Smooth muscle cell of trachea (primary cell): ENCODE measurements at places on chromosomes 3 and 15. TPM values are rescaled to one million over a fixed set of nuclear protein-coding genes. Genes with fewer than 3 reads are reported as not detected.

Gene SFMBT1
- 4.5 and 7.1 TPM in 2 replicates for total RNA-seq

Gene C15orf62
- 0.15 TPM in 1 of 2 replicates, not detected in the other for total RNA-seq

Gene RBMS3
- 45.7 and 48.0 TPM in 2 replicates for total RNA-seq

Gene PSTPIP1
- total RNA-seq = 0.17 and 0.73 TPM in 2 replicates

Gene ZNF80
- total RNA-seq = not detected in 2 replicates

Gene CP
- total RNA-seq = 0.33 TPM in 1 of 2 replicates, not detected in the other

Gene RETNLB
- total RNA-seq = not detected in 2 replicates

Gene FRMD5
- 7.0 and 7.1 TPM in 2 replicates for total RNA-seq

Gene P2RY1
- total RNA-seq = 4.0 and 4.1 TPM in 2 replicates

Gene APOD
- total RNA-seq = 1.6 and 2.8 TPM in 2 replicates

Gene TTC21A
- total RNA-seq = 3.5 and 6.1 TPM in 2 replicates

Gene PPP1R14D
- total RNA-seq = not detected in 2 replicates

Gene CHRFAM7A
- under 0.01 and 0.17 TPM in 2 replicates for total RNA-seq

Gene APBA2
- 2.5 and 12.2 TPM in 2 replicates for total RNA-seq

Gene SEMA4B
- 19.9 and 25.6 TPM in 2 replicates for total RNA-seq

Gene SMCO1
- total RNA-seq = not detected in 2 replicates

Gene ATRIP
- 5.7 and 6.6 TPM in 2 replicates for total RNA-seq

Gene C3orf62
- 1.3 and 2.3 TPM in 2 replicates for total RNA-seq

Gene IL12A
- total RNA-seq = 1.9 and 7.4 TPM in 2 replicates

Gene CCDC39
- total RNA-seq = 0.15 and 0.17 TPM in 2 replicates

Gene TMEM212
- not detected in 2 replicates for total RNA-seq
